ENCODE measurements at places on chromosomes 2 and 18.

GRCh38 chr2:57022496-57022895 lies 838.7 kb downstream of the CCDC85A start:
- DNase-seq: no peak

- no peak for DNase-seq
Measured at GRCh38 chr2:89825034-89825433, 1133.6 kb downstream of the RPIA start.

GRCh38 chr2:240443891-240444301 lies 8.4 kb downstream of the GPC1 start:
- no peak for DNase-seq

DNA sequence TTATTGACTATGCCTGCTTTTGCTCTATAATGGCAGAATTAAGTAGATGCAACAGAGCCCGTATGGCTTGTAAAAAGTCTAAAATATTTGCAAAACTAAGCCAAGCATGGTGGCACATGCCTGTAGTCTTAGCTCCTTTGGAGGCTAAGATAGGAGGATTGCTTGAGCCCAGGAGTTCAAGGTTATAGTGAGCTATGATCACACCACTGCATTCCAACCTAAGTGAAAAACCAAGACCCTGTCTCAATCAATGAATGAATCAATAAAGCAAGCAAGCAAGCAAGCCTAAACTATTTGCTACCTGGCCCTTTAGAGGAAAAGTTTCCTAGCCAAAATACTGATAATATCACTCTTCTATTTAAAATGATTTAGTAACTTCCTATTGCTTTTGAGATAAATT lies 260.0 kb downstream of the OTX1 start:
- DNase-seq: no peak

DNA sequence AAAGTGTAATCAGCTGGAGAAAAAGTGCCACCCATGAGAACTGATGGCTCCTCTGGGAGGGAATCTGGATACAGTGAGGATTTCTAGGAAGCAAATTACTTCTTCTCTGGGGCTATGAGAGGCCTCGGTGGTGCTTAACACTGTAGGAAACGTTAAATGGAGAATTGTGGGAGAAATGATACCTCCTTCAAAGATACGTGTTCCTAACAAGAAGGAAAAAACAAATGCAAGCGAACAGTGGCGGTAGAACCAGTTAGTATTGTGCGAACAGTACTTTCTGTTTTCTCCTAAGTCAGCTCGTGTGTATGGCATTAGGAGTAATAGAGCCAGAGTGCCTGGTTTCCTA lies 587 bp upstream of the MTIF2 start:
- DNase-seq: no peak

DNA sequence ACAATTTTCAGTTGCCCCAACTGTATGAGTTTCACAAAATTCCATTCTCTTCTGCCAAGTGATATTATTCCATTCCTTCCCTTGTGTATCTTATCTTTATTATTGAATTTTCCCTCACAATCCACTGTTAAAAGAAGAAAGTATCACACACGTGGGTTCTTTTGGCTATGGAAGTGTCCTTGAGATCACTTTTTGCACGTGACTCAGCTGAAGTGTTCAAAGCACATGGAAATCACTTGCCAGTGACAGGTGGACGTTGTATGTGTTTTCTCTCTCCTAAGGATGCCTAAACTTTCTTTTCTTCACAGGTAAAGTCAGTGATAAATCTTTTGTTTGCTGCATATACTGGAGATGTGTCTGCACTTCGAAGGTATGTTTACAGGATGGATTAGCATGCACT lies 60.7 kb downstream of the STAT1 start:
- no peak for DNase-seq

GRCh38 chr2:105102963-105103421 lies 65.1 kb downstream of the MRPS9 start:
- DNase-seq: no peak

GRCh38 chr2:46644690-46645385 lies 165.5 kb downstream of the TMEM247 start:
- no peak for DNase-seq

DNA sequence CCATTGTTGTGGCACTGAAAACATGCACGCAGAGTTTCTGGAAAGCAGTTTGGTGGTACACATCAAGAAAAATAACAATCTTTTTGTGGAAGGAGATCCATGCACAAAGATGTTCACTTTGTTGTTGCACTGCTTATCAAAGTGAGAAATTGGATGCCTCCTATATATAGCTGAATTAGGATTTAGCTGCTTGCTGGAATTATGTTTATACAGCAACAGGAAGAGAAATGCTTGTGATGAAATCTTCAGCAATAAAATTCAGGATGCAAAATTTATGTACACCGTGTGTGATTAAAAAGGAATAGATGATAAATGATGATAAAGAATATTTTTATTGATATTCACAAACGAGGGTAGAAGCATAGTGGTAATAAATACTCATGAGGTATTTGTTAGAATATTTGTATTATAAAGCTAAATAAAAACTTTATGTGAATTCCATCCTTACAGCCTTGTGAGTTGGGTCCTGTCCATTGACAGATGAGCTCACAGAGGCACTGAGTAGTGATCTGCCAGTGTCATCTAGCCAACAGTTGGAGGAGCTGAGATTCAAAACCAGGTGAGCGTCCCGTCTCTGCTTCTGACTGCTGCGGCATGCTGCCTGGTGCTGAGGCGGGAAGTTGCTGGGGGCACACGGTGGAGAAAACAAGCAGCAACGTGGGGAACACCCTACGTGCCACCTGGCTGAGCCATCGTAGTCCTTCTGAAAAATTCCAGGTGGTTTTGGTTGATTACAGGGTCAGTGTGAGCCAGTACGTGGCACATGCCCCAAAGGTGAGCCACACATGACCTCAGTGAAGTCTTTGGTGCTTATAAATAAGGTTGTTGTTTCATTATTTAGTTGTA lies 80.2 kb downstream of the ASAP2 start:
- DNase-seq: no peak

DNA sequence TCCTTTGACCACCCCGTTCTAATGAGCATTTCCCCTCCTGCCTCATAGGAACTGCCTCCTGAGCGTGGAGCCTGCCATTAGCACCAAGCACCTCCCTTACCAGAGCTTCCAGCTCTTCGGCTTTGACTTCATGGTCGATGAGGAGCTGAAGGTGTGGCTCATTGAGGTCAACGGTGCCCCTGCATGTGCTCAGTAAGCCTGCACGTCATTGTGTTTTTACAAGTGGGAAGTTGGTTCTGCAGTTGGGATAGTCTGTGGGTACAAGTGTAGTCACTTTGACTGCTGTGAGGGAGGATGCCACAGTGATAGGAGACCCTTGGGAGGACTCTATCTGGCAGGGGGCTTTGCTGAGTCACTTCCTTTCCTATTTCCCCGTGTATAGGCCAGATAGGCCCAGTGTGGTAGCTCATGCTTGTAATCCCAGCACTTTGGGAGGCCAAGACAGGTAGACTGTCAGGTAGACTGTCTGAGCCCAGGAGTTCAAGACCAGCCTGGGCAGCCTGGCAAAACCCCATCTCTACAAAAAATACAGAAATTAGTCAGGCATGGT lies 22.0 kb upstream of the POLR1B start:
- DNase-seq: no peak

DNA sequence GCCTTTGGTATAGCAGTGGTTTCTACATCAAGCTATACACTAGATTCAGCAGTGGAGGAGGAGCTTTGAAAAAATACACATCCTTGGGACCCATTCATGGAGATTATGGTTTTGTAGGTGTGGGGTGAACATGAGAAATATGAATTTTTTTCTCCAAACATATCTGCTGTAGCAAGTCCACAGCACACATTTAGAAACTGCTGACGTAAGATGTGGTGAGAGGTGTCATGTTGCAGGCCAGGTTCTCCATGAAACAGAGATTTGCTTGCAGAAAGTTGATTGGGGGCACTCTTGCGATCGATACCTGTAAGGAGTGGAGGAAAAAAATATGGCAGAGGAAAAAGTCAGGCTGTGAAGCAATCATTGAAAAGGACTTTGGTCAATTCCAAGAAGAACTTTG lies 67.9 kb downstream of the FASTKD2 start:
- DNase-seq: no peak

GRCh38 chr18:9025091-9025838 lies 77.2 kb upstream of the NDUFV2 start:
- no peak for DNase-seq

DNA sequence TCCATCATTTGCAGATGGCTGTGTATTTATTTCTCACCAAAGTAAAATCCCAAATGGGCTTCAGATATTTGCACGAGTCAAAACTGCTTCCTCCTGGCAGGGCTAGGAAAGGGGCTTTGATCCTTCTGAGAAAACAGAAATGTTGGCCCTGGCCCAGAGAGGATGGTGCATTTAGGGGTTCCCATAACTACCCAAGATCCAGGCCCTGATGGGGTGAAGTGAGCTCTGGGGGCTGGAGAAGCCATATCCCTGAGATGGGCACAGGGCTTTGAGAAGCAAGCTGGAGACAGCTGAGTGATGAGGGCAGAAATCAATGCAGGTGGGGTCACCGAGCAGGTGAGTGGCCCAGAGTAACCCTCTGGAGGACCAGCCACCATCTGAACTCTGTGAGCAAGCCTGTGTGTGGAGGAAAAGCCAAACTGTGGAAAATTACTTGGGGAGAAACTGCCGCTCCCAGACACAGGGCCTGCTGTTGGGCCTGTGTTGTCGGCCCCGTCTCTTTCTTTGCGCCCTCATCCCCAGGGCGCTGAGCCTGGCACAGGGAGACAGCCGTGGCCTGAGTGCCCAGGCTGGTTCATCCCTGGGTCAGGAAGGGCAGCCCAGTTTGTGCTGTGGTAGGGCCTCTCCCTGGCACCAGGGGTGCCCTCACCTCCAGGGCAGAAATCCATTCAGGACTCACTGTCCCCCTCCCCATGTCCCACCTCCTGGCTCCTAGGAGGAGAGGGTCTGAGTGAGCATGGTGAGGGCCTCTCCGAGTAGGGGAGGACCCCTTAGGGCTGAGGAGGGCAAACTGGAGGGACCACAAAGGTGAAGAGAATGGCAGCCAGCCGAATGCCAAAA lies 167.8 kb upstream of the HAAO start:
- no peak for DNase-seq

- no peak for DNase-seq
Measured at GRCh38 chr2:218228366-218229090, 11.5 kb downstream of the ARPC2 start.

Measured in activated CD4-positive, alpha-beta T cell treated with anti-CD3 and anti-CD28 coated beads, Interleukin-2, Interleukin-4, amounts not matched to agents 100 ng/mL and 50 ng/mL, durations not matched to agents 16 hours and 8 hours (primary cell).